ENCODE measurements at places on chromosomes 6 and 20.

GRCh38 chr6:30886897-30887255, 2.6 kb downstream of the DDR1 start:
- DNase-seq: no peak

- peak; percentile 34 for DNase-seq
Measured at GRCh38 chr20:41697861-41698559, 79.8 kb upstream of the CHD6 start.

GRCh38 chr6:43683708-43684455, 3.7 kb downstream of the MRPS18A start:
- no peak for DNase-seq

DNA sequence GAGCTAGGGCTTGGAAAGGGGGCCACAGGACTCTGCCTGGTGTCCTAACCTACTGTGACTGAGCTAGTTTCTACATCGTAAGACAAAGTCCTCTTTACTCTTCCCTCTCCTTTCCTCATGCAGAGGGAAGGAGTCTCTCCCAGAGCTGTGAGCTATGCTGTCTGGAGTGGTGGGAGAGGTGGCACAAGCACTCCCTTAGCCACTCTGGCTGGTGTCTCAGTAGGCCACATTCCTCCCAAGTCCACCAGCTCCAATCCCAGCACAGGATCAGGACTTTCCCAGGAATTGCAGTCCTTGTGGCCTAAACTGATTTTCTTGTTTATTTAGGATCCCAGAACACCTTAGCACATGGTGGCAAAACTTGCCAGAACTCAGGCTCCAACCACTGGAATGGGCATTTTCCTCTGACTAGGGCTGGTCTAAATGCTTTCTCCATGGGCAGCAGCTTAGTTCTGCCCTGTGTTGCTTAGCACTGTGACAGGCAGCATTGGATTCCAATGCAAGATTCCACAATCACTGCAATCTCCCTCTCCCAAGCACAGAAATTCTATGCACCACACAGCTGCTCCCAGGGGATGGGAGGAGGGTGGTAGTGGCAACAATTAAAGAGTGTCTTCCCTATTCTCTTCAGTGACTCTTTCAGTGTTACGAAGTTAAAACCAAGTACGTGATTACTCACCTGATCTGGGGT, 733.3 kb downstream of the HACE1 start:
- no peak for DNase-seq
